ENCODE measurements at places on chromosomes 5 and 9. TPM values are rescaled to one million over a fixed set of nuclear protein-coding genes. Genes with fewer than 3 reads are reported as not detected.

- peaks cover 12% of the 10 kb centered on the region for H3K4me1 ChIP-seq
- H3K4me3 ChIP-seq: no peak overlapping the region
- peak overlapping the region; percentile 46 for H3K27ac ChIP-seq
- DNase-seq: no peak
- H3K27me3 ChIP-seq: no peaks in the 10 kb centered on the region
- no peaks in the 10 kb centered on the region for H3K36me3 ChIP-seq
Measured at GRCh38 chr5:1541702-1542400, 18.1 kb upstream of the LPCAT1 start.

DNA sequence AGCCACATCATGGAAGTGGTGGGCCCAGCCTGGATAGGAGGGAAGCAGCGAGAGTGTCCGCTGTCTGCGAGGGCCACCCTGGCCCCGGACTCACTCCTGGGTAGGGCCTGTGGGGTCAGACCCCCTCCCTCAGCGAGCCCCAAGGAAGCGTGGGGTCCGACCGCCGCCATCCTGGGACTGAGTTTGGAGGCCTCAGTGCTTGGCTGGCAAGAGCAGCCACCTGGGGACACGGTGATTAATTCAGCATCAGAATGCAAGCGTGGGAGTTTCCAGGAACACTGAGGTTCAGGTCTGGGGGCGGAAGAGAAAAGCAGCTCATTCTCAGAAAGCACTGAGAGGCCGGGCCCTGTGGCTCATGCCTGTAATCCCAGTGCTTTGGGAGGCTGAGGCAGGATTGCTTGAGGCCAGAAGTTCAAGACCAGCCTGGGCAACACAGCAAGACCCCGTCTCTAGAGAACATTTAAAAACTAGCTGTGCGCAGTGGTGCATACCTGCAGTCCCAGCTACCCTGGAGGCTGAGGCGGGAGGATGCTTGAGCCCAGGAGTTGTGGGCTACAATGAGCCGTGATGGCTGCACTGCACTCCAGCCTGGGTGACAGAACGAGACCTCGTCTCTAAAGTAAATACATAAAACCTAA lies 18.3 kb upstream of the CAMSAP1 start:
- no peaks in the 10 kb centered on the region for H3K27me3 ChIP-seq
- H3K4me1 ChIP-seq: peaks cover 5% of the 10 kb centered on the region
- no peak overlapping the region for H3K4me3 ChIP-seq
- no peak overlapping the region for H3K27ac ChIP-seq
- no peak for DNase-seq

- H3K27me3 ChIP-seq: no peaks in the 10 kb centered on the region
- H3K27ac ChIP-seq: no peak overlapping the region
- H3K4me3 ChIP-seq: no peak overlapping the region
- H3K4me1 ChIP-seq: peaks cover 7% of the 10 kb centered on the region
Measured at GRCh38 chr5:67455970-67456369, 259.4 kb upstream of the CD180 start.

- no peaks in the 10 kb centered on the region for H3K4me1 ChIP-seq
- no peaks in the 10 kb centered on the region for H3K27me3 ChIP-seq
- no peak for DNase-seq
- H3K36me3 ChIP-seq: no peaks in the 10 kb centered on the region
- no peak overlapping the region for H3K4me3 ChIP-seq
Measured at GRCh38 chr9:92010705-92011536, 60.9 kb upstream of the ROR2 start.

DNA sequence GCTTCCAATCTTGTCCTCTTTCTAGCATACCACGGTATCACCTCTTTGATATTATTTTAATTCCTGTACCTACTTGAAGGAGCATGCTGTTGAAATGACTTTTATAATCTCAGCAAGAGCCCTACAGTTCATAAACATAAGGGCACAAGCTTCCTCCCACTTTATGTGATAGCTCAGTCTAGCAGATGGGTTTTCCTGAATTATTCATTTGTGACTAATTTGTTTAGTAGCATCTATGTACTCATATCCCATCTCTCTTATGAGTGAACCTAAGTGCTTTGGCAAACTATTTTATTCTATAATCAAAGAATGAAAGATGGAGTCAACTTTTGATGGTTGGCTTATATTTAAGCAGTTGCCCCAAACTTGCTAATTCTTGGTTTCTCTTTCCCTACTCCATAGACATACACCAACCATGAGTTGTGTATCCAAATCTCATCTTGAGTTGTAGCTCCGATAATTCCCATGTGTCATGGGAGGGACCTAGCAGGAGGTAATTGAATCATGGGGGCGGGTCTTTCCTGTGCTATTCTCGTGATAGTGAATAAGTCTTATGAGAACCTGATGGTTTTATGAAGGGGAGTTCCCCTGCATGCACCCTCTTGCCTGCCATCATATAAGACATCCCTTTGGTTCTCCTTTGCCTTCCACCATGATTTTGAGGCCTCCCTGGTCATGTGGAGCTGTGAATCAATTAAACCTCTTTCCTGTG lies 17.7 kb downstream of the TXNDC8 start:
- no peaks in the 10 kb centered on the region for H3K27me3 ChIP-seq
- no peak overlapping the region for H3K4me3 ChIP-seq
- no peak overlapping the region for H3K27ac ChIP-seq
- H3K36me3 ChIP-seq: no peaks in the 10 kb centered on the region
- no peak for DNase-seq

LCP2 gene
- polyA plus RNA-seq: 127 TPM

SIL1 gene
- polyA plus RNA-seq: 79.2 TPM

Measured in lung (tissue), 17 donors.